Coronary artery (tissue), 2 donors: ENCODE measurements at places on chromosomes 1 and 21.

DNA sequence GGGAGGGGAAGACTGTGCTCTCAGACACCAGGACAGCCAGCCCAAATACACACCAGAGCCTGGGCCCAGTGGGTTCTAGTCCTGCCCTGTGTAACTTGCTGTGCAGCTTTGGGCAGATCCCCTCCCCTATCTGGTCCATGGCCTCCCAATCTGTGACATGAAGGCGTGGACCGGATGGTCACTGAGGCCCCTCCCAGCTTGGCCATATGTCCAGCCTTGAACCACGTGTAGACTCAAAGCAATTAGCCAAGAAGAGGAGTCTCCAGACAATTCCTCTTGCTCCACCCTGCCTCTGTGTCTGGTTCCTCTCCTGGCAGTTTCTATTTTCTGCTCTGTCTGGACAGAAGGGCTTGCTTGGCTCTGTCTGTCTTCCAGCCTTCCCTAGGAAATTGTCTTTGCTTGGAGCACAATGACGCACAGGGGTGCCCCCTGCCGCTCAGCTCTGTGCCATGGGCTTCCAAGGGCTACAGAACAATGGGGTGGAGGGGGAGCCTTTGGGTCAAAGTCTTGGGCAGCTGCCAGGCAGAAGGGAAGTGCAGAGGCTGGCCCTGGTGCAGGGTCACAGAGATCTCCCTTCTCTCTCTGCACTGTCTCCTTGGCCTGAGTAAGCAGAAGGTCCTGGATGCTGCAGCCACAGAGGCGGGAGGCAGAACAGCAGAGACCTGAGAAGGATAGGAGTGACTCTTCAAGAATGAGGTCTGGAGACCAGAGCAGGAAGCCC is 66.1 kb downstream of the TENT5C start:
- DNase-seq, result peak; percentile 79

GRCh38 chr1:164842870-164843269 is 283.9 kb downstream of the PBX1 start:
- no peak for DNase-seq

- no peak for DNase-seq
Measured at GRCh38 chr1:101587741-101588140, 350.9 kb downstream of the S1PR1 start.

DNA sequence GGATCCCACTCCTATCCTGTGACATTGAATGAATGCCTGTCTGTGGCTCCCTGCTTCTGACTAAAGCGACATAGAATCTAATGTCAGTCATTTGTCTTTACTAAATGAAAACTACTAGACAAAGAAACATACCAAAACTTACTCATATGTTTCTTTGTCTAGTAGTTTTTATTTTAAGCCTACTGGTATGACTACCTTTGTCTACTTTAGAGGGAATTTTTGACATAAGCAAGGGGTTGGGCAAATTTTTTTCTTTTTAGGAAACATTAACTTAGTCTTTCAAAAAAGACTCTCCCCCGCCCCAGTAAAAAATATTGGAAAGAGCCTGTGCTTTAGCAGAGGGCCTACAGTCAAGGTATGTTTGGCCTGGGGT is 4.9 kb downstream of the NEK7 start:
- no peak for DNase-seq

DNA sequence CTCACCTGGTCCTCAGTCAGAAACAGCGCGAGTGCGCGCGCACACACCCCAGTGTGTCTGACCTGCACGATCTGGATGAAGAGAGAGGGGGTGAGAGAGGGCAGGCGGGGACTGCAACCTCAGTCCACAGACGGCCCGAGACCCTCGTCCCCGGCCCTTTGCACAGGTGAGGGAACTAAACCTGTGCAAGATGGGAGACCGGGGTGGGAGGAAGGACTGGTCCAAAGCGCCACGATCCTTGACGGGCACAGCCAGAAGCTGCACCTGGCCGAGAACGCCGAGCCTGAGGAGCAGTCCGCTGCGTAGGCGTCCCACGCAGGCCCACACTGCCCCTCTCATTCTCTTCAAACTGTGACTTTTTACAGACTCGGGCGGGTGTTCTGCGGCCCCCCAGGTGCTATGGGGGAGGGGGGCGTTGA is 519 bp upstream of the IQCC start:
- no peak for DNase-seq

DNA sequence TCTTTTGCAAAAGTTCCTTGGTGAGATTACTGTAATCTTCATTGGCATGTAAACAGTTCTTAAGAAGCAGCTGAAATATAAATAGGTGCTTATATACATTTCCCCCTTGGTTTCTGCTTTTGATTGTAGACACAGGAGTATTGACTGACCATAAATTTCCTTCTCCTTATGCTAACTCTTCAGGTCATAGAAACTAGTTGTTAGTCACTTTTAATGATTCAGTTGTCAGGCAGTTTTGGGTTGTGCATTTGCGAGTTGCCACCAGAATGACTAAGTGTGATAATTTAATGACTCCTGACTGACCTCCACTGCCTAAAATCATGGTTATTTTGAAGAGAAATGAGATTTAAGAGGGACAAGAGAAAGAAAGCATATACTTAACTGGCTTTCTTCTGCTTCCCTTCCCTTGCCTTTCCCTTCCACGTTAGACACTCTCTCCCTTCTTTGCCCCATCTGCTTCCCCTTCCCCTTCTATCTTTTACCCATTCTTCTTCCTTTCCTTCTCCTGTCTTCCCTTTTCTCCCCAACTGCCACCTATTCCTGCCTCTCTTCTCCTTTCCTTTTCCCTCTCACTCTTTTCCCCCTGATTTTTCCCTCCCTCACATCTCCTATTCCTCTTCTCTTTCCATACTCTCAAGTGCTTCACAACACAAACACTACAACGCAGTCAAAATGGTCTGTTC is 12.3 kb downstream of the ZMPSTE24 start:
- DNase-seq, result no peak

DNA sequence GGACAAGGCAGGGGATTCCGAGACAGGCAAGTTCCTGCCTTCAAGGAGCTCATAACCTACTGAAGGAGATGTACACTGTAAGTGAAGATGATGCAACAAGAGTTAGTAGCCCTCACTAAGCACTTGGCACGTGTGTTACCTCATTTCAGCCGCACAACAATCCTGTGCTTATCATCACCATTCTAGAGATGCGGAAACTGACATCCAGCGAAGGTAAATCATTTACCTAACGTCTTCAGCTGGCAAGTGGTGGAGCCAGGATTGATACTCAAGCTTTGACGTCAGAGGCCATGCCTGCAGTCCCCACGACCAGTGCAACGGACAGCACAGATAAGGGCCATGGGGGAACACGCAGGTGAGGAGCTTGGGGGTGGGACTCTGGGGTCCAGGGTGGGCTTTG is 2.9 kb upstream of the UBXN10 start:
- no peak for DNase-seq

DNA sequence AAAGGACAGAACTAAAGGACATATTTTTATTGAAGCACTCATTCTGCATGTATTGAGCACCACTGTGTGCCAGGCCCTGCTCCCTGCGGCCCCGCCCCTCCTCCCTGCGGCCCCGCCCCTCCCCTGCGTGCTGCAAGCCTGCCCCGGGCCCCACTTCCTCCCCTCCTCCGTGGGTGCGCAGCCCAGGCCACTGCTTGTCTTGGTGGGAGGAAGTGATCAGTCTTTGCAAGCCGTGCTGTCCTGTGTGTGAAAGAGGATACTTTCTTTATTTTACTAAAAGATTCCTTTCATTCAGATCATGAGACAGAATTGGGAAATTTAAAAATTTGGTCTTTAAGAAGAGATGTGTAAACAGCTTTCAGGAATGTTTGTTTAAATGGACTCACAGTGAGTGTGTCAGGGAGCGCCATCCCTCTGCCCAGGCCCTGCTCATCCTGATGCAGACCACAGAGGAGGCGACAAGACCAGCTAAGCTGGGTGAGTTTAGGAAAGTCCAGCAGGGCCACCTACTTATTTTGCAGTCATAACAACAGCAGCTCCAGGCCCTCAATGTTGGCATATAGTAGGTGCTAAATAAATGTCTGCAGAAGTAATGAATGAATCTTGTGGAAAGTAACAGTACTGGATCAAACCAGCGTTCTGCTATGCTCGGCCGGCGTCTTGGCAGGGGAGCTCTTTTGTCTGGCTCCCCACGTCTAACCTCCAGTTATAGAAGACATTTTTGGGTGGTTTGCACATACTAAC is 88.3 kb upstream of the SELENON start:
- DNase-seq, result no peak

- DNase-seq, result no peak
Measured at GRCh38 chr1:67393737-67394136, 36.5 kb downstream of the SERBP1 start.

DNA sequence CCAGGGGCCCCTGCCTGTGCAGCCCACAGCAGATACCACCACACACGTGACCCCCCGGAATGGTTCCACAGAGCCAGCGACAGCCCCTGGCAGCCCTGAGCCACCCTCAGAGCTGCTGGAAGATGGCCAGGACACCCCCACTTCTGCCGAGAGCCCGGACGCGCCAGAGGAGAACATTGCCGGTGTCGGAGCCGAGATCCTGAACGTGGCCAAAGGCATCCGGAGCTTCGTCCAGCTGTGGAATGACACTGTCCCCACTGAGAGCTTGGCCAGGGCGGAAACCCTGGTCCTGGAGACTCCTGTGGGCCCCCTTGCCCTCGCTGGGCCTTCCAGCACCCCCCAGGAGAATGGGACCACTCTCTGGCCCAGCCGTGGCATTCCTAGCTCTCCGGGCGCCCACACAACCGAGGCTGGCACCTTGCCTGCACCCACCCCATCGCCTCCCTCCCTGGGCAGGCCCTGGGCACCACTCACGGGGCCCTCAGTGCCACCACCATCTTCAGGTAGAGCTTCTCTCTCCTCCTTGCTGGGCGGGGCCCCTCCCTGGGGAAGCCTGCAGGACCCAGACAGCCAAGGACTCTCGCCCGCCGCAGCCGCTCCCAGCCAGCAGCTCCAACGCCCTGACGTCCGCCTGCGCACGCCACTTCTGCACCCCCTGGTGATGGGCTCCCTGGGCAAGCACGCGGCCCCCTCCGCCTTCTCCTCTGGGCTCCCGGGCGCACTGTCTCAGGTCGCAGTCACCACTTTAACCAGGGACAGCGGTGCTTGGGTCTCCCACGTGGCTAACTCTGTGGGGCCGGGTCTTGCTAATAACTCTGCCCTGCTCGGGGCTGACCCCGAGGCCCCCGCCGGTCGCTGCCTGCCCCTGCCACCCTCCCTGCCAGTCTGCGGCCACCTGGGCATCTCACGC is 51.0 kb downstream of the COL18A1 start:
- DNase-seq, result no peak

DNA sequence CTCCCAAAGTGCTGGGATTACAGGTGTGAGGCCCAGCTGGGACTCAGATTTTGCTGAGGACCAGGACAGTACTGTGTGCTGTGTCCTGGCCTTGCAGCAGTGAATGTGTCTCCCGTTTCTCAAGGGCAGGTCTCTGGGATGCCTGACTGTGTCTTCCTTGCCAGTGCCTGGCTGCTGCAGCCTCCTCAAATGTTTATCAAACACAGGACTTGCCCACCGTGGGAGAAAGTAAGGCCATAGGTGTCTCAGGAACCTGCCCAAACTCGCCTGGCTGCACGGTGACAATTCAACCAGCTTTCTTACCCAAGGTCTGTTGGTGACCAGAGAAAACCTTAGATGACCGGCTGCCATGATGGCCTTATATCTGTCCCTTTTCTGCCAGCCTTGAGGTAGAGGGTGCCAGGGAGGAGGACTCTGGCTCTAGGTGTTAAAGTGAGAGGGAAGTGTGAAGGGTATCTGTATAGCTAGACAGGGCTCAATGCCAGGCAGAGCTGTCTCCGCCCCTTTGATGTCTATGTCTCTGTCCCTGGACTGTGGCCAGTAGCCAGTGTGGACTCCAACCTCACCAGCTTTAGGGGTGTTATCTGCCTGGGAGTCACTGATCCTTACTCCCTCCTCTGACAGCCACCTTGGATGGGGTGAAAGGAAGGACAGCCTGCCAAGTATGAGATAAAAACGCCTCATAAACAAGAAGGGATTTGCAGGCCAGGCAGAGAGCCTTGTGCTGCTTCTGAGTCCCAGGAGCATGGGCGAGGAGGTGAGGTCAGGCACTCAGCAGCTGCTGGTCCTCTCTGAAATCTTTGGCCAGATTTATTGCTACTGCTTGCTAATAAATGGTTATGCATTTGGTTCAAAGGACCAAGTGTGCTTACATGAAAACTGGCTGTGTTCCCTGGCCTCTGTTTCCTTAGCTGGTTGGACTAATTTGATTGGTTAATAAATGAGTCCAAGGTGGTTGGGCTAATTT is 22.3 kb downstream of the IL6R start:
- DNase-seq, result no peak

- DNase-seq, result no peak
Measured at GRCh38 chr1:168799927-168800605, 71.1 kb upstream of the DPT start.

DNA sequence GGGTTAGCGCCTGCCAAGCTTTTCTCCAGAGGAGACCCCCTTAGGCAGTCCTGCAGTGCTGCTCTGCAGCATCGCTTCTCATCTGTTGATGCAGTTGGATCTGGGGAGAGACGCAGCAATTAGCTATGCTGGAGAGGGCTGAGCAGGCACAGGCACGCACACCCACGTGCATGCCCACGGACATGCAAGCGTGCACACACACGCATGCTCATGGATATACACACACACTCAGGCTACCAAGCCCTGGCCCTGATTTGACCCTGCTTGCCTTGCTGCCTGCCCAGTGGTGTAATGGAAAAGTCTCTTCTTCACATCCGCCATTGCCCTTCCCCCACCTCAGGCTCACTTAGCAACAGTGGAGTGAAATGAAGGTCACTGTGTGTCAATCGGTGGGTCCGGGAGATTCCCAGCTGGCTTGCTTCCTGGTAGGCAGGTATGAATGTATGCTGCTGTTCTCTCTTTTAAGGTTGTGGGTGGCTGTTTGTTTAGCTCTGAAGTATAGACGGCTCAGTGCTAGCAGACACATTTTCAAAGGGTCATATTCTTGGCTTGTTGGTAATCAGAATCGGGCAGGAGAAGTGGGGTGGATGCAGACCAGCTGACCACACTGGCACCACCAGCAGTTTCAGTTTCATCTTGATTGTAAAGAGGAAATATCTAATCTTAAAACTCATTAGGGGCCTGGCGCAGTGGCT is 9.5 kb downstream of the ATP1B1 start:
- DNase-seq, result no peak

DNA sequence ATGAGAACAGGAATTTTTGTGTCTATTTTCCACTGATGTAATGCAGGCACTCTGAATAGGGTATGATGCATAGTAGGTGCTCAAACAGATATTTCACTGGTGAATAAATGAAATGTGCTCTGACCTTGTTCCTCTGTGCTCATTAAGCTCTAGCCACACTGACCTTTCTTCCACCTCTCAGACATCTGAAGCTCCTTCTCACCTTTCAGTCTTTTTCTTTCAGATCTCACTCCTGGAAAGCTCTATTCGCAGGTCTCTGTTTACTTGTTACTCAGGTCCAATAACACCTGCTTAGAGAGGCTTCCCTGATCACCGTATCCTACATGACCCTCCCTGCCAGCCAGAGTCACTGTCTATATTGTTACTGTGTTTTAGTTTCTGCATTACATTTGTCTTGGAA is 59.2 kb upstream of the IVNS1ABP start:
- DNase-seq, result no peak

DNA sequence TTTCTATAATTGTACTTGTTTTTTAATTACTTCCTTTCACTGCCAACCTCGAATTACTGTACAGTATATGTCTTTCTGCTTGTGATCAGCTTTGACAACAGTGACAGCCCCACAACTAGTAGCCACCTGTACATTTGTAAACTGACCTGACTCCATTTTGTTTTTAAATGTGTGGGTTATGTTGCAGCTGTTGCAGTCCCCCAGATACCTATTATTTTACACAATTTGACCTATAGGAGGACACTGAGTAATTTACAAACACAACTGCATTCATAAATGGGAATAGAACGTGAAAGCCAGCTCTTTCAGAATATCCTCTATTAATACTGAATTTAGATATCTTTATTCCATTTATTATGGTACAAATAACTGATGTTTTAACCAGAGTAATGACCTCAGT is 2.5 kb upstream of the VAMP3 start:
- no peak for DNase-seq
